ENCODE measurements at places on chromosomes 7 and 10. TPM values are rescaled to one million over a fixed set of nuclear protein-coding genes. Genes with fewer than 3 reads are reported as not detected.

The OR13A1 gene
- total RNA-seq: not detected

The PRKCQ gene
- total RNA-seq: 1.4 TPM

The IGF2BP3 gene
- 0.66 TPM for total RNA-seq

The FZD1 gene
- 20.3 TPM for total RNA-seq

The VWC2 gene
- 0.23 TPM for total RNA-seq

The NEUROD6 gene
- total RNA-seq: not detected

The TES gene
- 96.7 TPM for total RNA-seq

Data from mucosa of gallbladder (tissue), 1 donor.